ENCODE measurements at places on chromosomes 12 and 14.

GRCh38 chr12:11524446-11524845, 125.0 kb upstream of the ETV6 start:
- DNase-seq = no peak

DNA sequence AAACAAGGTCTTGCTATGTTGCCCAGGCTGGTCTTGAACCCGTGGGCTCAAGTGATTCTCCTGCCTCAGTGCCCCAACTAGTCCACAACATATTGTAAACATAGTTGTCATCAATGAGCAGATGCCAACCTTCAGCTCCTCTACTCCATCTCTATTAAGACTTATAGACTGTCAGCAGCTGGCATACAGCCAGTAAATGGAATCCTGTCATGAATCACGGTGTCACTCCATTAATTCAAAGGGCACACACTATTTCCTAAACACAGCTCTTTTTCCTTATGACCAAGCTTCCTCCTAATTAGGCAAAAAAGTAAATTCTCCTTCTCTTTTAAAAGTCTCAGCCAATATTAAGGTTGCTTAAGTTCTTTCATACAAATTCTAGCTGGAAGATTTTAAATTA, 111.2 kb downstream of the ITPR2 start:
- no peak for DNase-seq

GRCh38 chr14:97513891-97514290, 716.7 kb downstream of the VRK1 start:
- no peak for DNase-seq

DNA sequence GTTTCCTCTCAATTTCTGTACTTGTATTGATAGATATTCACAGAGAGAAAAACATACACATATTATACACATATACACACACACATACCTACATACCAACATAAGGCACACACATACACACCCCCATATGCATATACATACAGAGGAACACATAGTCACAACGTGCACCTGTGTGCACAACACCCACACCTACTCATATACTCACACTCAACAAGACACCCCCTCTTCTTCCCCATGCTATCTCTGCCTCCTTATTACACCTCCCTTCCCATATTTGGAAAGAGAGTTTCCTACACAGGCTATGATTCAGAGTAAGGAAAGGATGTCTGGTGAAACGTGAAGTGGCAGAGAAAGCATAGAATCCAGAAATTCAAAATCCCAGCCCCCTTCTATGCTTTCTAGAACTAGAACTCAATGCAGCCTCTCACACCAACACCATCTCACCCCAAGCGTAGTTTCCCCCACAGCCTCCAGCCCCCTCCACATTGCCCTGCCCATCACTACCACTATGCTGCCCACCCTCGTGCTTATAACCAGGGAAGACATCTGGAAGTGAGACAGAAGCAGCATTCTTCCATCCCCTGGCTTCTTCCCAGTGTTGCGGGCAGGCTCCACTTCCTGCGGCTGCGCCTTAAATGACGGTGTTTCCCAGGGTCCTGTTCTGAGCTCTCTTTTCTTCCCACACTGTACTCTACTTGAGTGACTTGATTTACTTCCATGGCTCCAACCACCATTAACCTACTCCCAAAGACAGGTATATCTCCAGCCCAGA, 2.4 kb downstream of the RNASE8 start:
- DNase-seq = no peak

GRCh38 chr12:132157733-132158409, 13.6 kb downstream of the NOC4L start:
- DNase-seq = no peak

Measured in HuH-7.5 (cell line).